T-helper 2 cell treated with Interferon-gamma antibody and Interleukin-4, amounts not matched to agents 100 ng/mL and 5 ng/mL, for 36 hours (primary cell): ENCODE measurements at places on chromosomes 1 and 21. TPM values are rescaled to one million over a fixed set of nuclear protein-coding genes. Genes with fewer than 3 reads are reported as not detected.

The LCE1E gene
- total RNA-seq, result not detected in 2 replicates

The GPX7 gene
- total RNA-seq, result 23.0 and 26.7 TPM in 2 replicates

The SPRR2F gene
- total RNA-seq, result not detected in 2 replicates

The FH gene
- total RNA-seq, result 73.2 and 78.6 TPM in 2 replicates

The HYI gene
- 35.4 and 37.9 TPM in 2 replicates for total RNA-seq

The NTRK1 gene
- 12.7 and 13.4 TPM in 2 replicates for total RNA-seq

The OR14K1 gene
- total RNA-seq, result not detected in 2 replicates

The RNF186 gene
- total RNA-seq, result not detected in 2 replicates

The HAO2 gene
- total RNA-seq, result not detected in 2 replicates

The CATSPER4 gene
- not detected in 2 replicates for total RNA-seq
